ENCODE measurements at places on chromosomes 16 and 17. TPM values are rescaled to one million over a fixed set of nuclear protein-coding genes. Genes with fewer than 3 reads are reported as not detected.
A peak's percentile ranks its signal among the peaks of the same experiment; 100 is the strongest.

GRCh38 chr16:53091466-53092211, 36.8 kb downstream of the CHD9 start:
- no peak overlapping the region for H3K27ac ChIP-seq
- H3K4me3 ChIP-seq: no peak overlapping the region
- H3K27me3 ChIP-seq: no peaks in the 10 kb centered on the region
- no peaks in the 10 kb centered on the region for H3K4me1 ChIP-seq

- H3K27me3 ChIP-seq: no peaks in the 10 kb centered on the region
- H3K27ac ChIP-seq: no peak overlapping the region
- H3K36me3 ChIP-seq: no peaks in the 10 kb centered on the region
- no peaks in the 10 kb centered on the region for H3K4me1 ChIP-seq
- no peak overlapping the region for H3K4me3 ChIP-seq
These were observed 355.4 kb downstream of the CA10 start for GRCh38 chr17:51803161-51803560.

DNA sequence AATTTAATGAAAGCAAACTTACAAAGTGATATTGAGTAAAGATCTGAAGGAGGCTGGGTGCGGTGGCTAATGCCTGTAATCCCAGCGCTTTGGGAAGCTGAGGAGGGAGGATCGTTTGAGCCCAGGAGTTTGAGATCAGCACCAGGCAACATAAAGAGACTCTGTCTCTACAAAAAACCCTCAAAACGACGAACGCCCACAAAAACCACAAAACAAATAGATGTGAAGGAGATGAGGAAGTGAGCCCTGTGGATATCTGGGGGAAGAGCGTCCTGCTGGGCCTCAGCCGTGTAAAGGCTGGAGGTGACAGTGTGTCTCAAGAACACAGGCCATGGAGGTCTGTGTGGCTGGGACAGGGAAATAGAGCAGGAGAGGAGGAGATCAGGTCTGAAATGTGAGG, 68.8 kb downstream of the ITFG1 start:
- no peak for DNase-seq
- no peaks in the 10 kb centered on the region for H3K36me3 ChIP-seq
- no peak overlapping the region for H3K27ac ChIP-seq
- no peak overlapping the region for H3K4me3 ChIP-seq
- no peaks in the 10 kb centered on the region for H3K27me3 ChIP-seq

- no peak overlapping the region for H3K4me3 ChIP-seq
- no peaks in the 10 kb centered on the region for H3K4me1 ChIP-seq
These were observed 2.9 kb upstream of the FBXO47 start for GRCh38 chr17:38970128-38970527.

Gene IL21R
- 0.12 TPM for total RNA-seq

DNA sequence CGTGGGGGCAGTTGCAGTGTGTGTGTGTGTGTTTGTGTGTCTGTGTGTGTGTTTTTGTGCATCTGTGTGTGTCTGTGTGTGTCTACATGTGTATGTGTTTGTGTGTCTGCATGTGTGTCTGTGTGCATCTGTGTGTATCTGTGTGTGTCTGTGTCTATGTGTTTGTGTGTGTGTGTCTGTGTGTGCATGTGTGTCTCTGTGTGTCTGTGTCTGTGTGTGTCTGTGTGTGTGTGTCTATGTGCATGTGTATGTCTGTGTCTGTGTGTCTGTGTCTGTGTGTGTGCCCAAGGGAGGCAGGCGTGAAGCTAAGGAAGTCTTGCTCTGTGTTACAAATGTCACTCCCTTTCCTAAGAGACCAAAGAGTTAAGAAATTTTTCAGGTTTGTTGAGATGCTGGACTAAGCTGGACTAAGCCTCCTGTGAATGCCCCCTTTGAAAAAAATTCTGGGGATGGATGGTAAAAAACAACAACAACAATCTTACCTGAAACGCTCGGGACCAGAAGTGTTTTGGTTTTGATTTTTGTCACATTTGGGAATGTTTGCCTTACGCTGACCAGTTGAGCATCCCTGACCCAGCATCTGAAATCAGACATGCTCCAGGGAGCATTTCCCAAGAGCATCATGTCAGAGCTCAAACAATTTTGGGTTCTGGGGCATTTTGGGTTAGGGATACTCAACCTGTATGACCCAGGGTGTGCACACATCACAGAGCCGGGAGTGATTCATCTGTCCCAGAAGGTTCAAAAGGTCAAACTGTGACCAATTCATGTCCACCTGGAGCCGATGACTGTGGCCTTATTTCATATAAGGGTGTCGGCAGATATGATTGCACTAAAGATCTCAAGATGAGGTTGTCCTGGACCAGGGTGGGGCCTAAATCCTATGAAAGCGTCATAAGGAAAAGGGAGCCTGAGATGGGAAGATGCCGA, 48.6 kb upstream of the ZNF469 start:
- H3K27me3 ChIP-seq: no peaks in the 10 kb centered on the region
- H3K4me1 ChIP-seq: no peaks in the 10 kb centered on the region
- H3K4me3 ChIP-seq: no peak overlapping the region
- peak overlapping the region; percentile 10 for H3K27ac ChIP-seq
- DNase-seq: no peak
- H3K36me3 ChIP-seq: no peaks in the 10 kb centered on the region

Gene TMEM100
- total RNA-seq: not detected

GRCh38 chr17:80347948-80348351, 67.0 kb upstream of the ENDOV start:
- no peak overlapping the region for H3K4me3 ChIP-seq
- DNase-seq: no peak
- no peaks in the 10 kb centered on the region for H3K4me1 ChIP-seq
- no peaks in the 10 kb centered on the region for H3K27me3 ChIP-seq

GRCh38 chr16:72468582-72468981, 296.6 kb upstream of the PMFBP1 start:
- no peaks in the 10 kb centered on the region for H3K36me3 ChIP-seq
- H3K4me3 ChIP-seq: no peak overlapping the region
- H3K4me1 ChIP-seq: no peaks in the 10 kb centered on the region
- DNase-seq: no peak
- no peak overlapping the region for H3K27ac ChIP-seq

GRCh38 chr16:71853413-71853812, 7.6 kb downstream of the ATXN1L start:
- no peak for DNase-seq
- H3K4me3 ChIP-seq: no peak overlapping the region
- H3K27me3 ChIP-seq: no peaks in the 10 kb centered on the region
- H3K27ac ChIP-seq: no peak overlapping the region
- H3K36me3 ChIP-seq: peaks cover 4% of the 10 kb centered on the region

DNA sequence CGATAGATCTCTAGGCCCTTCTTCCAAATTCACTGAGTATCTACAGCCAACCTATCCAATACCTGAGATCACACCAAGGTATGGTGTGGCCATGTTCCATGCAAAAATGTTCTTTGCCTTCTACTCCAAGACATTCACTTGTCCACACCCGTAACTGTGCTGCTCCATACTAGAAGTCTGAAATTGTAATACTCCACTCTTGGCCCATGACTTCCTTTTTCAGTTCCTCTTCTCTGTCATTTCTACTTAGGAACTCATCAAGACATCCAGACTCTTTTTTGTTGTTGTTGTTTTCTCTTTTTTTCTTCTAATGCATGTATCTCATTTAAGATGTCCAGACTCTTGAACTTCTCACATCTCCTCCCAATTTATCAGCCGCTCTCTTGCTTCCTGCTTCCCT, 42.5 kb upstream of the KSR1 start:
- no peaks in the 10 kb centered on the region for H3K36me3 ChIP-seq
- no peak overlapping the region for H3K4me3 ChIP-seq
- H3K27me3 ChIP-seq: no peaks in the 10 kb centered on the region
- no peak for DNase-seq
- H3K27ac ChIP-seq: no peak overlapping the region

Gene KIF18B
- total RNA-seq: 63.6 TPM

- DNase-seq: no peak
- H3K4me1 ChIP-seq: peaks cover 12% of the 10 kb centered on the region
- no peak overlapping the region for H3K27ac ChIP-seq
- H3K36me3 ChIP-seq: no peaks in the 10 kb centered on the region
- H3K4me3 ChIP-seq: no peak overlapping the region
- H3K27me3 ChIP-seq: no peaks in the 10 kb centered on the region
These were observed 46.6 kb upstream of the TEX2 start for GRCh38 chr17:64309710-64310109.

DNA sequence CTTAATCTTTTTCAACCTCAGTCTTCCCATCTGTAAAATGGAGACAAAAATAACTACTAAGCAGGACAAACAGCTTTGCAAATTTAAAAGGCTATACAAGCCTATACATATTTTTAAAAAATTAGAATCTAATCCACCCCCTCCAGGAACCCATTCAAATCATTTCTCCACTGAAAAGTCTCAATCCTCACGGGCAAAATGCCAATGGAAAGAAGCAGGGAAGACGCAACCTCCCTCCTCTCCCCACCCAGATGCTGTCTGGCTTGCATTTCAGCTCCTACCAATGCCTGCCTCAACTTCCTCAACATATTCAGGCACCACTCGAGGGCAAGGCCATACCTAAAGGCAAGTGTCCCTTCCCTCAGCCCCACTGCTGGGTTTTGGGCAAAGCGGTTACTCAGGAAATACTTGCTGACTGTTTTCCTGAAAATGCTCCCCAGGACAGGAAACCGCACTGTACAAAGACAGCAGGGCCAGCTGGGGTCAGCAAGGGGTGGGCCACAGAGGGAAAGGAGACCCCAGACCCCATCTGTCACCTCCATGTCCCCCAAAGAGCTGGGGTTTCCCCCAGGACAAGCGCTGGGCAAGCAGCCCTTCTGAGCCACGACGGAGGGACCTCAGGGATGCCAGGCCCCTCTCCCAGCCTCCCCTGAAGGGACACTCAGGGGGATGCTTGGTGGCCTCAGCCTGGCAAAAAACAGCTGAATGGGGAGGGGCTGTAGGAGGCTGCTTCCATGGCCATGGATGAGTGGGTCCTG, 47.7 kb upstream of the DOC2B start:
- no peak overlapping the region for H3K27ac ChIP-seq
- H3K36me3 ChIP-seq: no peaks in the 10 kb centered on the region
- no peaks in the 10 kb centered on the region for H3K27me3 ChIP-seq

DNA sequence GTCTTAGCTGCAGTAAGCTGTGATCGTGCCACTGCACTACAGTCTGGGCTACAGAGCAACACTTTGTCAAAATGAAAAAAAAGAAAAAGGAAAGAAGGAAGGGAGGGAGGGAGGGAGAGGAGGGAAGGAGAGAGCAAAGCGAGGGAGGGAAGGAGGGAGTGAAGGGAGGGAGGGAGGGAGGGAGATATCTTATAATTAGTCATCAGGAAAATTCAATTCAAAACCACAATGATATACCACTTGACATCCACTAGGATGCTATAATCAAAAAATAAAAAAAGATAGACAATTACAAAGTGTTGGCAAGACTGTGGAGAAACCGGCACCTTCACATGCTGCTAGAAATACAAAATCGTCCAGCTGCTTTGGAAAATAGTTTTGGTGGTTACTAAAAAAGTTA, 93.8 kb downstream of the CDC27 start:
- H3K4me3 ChIP-seq: no peak overlapping the region
- DNase-seq: no peak
- no peaks in the 10 kb centered on the region for H3K4me1 ChIP-seq
- peaks cover 2% of the 10 kb centered on the region for H3K36me3 ChIP-seq

Gene C16orf92
- not detected for total RNA-seq

DNA sequence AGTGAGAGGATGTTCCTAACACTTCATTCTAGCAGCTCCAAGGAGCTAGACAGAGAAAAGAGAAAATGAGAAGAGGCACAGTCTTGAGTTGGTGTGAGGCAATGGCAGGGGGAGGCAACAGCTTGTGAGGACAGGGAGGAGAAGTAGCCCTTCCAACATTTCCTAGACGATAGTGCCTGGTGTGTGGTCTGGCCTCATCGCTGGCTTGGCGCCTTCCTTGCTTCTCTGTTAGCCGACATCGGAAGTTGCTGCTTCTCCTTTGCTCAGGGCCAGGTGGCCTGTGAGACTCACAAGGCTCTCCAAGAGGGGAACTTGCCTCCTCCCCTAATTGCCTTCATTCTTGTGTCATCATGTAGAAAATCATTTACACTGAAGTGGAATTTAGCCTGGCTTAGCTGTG, 208.7 kb downstream of the MAP2K4 start:
- no peaks in the 10 kb centered on the region for H3K4me1 ChIP-seq
- no peak overlapping the region for H3K27ac ChIP-seq
- DNase-seq: no peak
- H3K4me3 ChIP-seq: no peak overlapping the region
- no peaks in the 10 kb centered on the region for H3K27me3 ChIP-seq

- DNase-seq: no peak
- H3K27ac ChIP-seq: no peak overlapping the region
- no peaks in the 10 kb centered on the region for H3K36me3 ChIP-seq
These were observed 265.1 kb downstream of the NTN1 start for GRCh38 chr17:9286434-9286833.

Gene PIGL
- 20.0 TPM for total RNA-seq

Gene CLEC19A
- not detected for total RNA-seq

DNA sequence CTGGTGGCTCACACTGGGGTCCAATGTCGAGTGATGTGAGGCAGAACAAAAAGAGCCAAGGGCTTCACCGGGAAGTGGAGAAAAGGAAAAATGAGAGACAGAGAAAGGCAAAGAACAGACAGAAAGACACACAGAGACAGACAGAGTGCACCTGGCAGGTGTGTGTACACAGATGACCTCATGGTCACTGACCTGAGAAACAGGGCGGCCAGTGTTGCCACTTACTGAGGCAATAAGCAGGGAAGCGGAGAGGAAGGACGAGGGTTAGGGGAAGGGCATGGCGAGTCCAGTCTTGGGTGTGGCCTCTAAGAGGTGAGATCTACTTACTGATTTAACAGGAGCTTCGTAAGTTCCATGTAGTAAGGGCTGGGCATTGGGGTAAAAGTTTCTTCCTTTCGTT, 7.5 kb downstream of the GINS2 start:
- no peak overlapping the region for H3K4me3 ChIP-seq
- peaks cover 11% of the 10 kb centered on the region for H3K4me1 ChIP-seq
- DNase-seq: no peak
- H3K27ac ChIP-seq: peak overlapping the region; percentile 34
- H3K27me3 ChIP-seq: no peaks in the 10 kb centered on the region

DNA sequence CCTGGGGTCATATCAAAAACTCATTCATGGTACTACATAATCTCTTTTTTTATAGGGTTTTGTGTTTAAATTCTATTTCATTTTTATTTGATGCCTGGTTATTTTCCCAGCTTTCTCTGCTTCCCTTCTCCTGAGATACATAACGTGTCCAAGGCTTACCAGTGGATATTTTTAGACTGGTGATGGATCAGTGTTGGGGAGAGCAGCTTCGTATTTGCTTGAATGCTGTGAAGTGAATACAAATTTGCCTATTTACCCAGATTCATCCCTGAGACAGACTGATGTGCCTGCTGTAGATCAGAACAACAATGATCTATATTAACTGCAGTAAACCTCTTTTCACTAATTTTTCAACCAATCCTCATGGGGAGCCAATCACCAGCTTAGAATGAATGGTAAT, 43.2 kb upstream of the FOXJ1 start:
- H3K36me3 ChIP-seq: no peaks in the 10 kb centered on the region
- H3K27me3 ChIP-seq: no peaks in the 10 kb centered on the region
- peaks cover 7% of the 10 kb centered on the region for H3K4me1 ChIP-seq
- no peak for DNase-seq
- H3K4me3 ChIP-seq: no peak overlapping the region

Gene TTLL6
- 0.81 TPM for total RNA-seq

GRCh38 chr16:17313085-17313611, 157.6 kb downstream of the XYLT1 start:
- no peak for DNase-seq
- H3K27ac ChIP-seq: no peak overlapping the region
- H3K4me1 ChIP-seq: no peaks in the 10 kb centered on the region
- H3K4me3 ChIP-seq: no peak overlapping the region
- H3K27me3 ChIP-seq: no peaks in the 10 kb centered on the region

GRCh38 chr17:36980280-36980761, 31.6 kb downstream of the AATF start:
- no peak overlapping the region for H3K27ac ChIP-seq
- no peak overlapping the region for H3K4me3 ChIP-seq
- H3K27me3 ChIP-seq: no peaks in the 10 kb centered on the region

Gene IRX3
- 63.2 TPM for total RNA-seq

Gene AOC2
- total RNA-seq: 4.2 TPM
